ENCODE measurements at places on chromosomes 1 and 21. TPM values are rescaled to one million over a fixed set of nuclear protein-coding genes. Genes with fewer than 3 reads are reported as not detected.

DNA sequence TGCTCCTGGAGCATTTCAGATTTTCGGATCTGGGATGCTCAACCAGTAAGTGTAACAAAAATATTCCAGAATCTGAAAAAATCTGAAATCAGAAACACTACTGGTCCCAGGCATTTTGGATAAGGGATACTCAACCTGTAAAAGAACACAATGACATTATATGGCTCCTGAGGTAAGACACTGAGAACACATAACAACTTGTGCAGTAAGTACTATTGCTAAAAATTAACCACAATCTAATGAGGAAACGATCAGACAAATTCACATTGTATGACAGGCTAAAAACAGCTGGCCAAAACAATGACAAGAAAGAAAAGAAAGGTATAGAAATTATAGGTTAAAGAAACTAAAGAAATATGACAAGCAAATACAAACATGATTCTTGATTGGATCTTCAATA is 54.9 kb downstream of the LTN1 start:
- H3K4me1 ChIP-seq = no peaks in the 10 kb centered on the region
- H3K27me3 ChIP-seq = no peaks in the 10 kb centered on the region
- no peak overlapping the region for H3K27ac ChIP-seq

- no peaks in the 10 kb centered on the region for H3K27me3 ChIP-seq
- H3K4me3 ChIP-seq = no peak overlapping the region
- peaks cover 6% of the 10 kb centered on the region for H3K36me3 ChIP-seq
These were observed 34.3 kb upstream of the CACYBP start for GRCh38 chr1:174965362-174966007.

The HMGN2 gene
- 76.9 TPM for total RNA-seq

The TBX19 gene
- 0.63 TPM for total RNA-seq

The OR2L5 gene
- not detected for total RNA-seq

Data from right atrium auricular region (tissue), 2 donors.